ENCODE measurements at places on chromosomes 2 and 18.

GRCh38 chr2:95091885-95092555 lies 29.6 kb downstream of the MRPS5 start:
- no peak for DNase-seq
- H3K27me3 ChIP-seq: no peaks in the 10 kb centered on the region
- H3K36me3 ChIP-seq: peaks cover 21% of the 10 kb centered on the region

DNA sequence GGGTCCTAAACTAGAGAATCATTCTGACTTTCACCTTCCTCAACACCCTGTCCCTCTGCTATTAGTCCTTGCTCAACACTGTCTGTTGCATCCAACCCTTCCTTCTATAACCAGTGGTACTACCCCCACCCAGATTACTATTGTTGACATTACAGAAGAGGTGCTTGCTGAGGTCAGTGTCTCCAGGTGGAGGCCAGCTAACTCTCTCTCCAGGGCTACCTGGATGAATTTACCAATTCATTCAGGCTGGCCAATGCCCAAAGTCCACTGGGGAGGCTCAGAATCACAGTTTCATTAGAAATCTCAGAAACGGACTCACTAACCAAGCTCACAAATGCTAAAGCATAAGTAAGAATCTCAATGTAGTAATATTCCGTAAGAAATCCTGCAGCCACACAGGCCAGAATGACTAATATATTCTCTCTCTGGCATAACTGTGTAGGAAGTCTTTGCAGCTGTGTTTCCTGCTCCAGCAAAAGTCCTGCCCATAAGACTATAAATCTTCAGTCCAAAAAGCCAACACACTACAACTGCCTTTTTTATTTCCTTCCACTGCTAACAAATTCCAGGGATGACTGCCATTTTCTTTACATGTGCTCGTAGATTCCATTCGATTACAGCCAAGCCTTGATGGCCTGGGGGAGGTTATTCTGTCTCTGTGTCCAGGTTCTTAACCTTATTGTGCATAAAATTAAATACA lies 10.0 kb upstream of the TTR start:
- H3K4me1 ChIP-seq: peaks cover 6% of the 10 kb centered on the region
- no peaks in the 10 kb centered on the region for H3K36me3 ChIP-seq
- H3K27me3 ChIP-seq: no peaks in the 10 kb centered on the region
- no peak overlapping the region for H3K27ac ChIP-seq

DNA sequence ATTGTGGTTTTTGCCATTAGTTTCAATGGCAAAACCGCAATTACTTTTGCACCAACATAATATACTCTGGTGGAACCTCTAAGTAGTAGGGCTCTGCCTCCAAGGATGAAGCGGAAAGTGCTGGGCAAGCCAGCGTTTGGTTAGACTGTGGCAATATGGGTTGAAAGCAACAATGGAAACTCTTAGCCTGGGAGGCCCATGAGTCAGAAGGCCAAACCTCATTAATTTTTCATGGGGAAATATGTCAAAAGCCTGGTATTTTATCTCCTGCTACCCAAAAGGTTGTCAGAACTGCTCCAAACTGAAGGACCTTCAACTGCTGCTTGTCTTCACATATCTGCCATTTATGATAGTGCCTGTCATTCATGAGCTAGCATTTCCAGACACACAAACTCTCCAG lies 179.1 kb upstream of the CYP26B1 start:
- no peak overlapping the region for H3K4me3 ChIP-seq
- no peak for DNase-seq
- H3K27me3 ChIP-seq: no peaks in the 10 kb centered on the region
- H3K27ac ChIP-seq: no peak overlapping the region

- H3K36me3 ChIP-seq: no peaks in the 10 kb centered on the region
- no peaks in the 10 kb centered on the region for H3K27me3 ChIP-seq
- no peaks in the 10 kb centered on the region for H3K4me1 ChIP-seq
Measured at GRCh38 chr2:147689220-147689909, 155.5 kb upstream of the ACVR2A start.

GRCh38 chr2:238408615-238409340 lies 17.9 kb upstream of the ASB1 start:
- no peak overlapping the region for H3K4me3 ChIP-seq
- H3K27me3 ChIP-seq: no peaks in the 10 kb centered on the region
- no peaks in the 10 kb centered on the region for H3K4me1 ChIP-seq

GRCh38 chr2:14517731-14518130 lies 114.8 kb upstream of the LRATD1 start:
- no peaks in the 10 kb centered on the region for H3K27me3 ChIP-seq
- H3K4me1 ChIP-seq: no peaks in the 10 kb centered on the region
- H3K4me3 ChIP-seq: no peak overlapping the region
- DNase-seq: no peak
- no peaks in the 10 kb centered on the region for H3K36me3 ChIP-seq
- no peak overlapping the region for H3K27ac ChIP-seq

GRCh38 chr2:238872628-238873380 lies 24.9 kb downstream of the TWIST2 start:
- H3K4me3 ChIP-seq: no peak overlapping the region
- no peaks in the 10 kb centered on the region for H3K4me1 ChIP-seq
- DNase-seq: no peak
- H3K27me3 ChIP-seq: peaks cover 21% of the 10 kb centered on the region
- H3K27ac ChIP-seq: no peak overlapping the region
- no peaks in the 10 kb centered on the region for H3K36me3 ChIP-seq

GRCh38 chr18:68449292-68449691 lies 265.6 kb downstream of the TMX3 start:
- no peak for DNase-seq
- no peak overlapping the region for H3K4me3 ChIP-seq
- H3K4me1 ChIP-seq: peaks cover 12% of the 10 kb centered on the region
- H3K27ac ChIP-seq: no peak overlapping the region
- no peaks in the 10 kb centered on the region for H3K27me3 ChIP-seq
- no peaks in the 10 kb centered on the region for H3K36me3 ChIP-seq

GRCh38 chr2:149018981-149019380 lies 19.5 kb upstream of the LYPD6B start:
- H3K4me1 ChIP-seq: no peaks in the 10 kb centered on the region
- H3K27ac ChIP-seq: no peak overlapping the region
- H3K4me3 ChIP-seq: no peak overlapping the region
- no peak for DNase-seq
- H3K27me3 ChIP-seq: no peaks in the 10 kb centered on the region

GRCh38 chr18:23578067-23578701 lies 8.1 kb downstream of the NPC1 start:
- H3K36me3 ChIP-seq: peaks cover under 1% of the 10 kb centered on the region
- H3K27ac ChIP-seq: no peak overlapping the region
- DNase-seq: no peak
- no peak overlapping the region for H3K4me3 ChIP-seq
- peaks cover 11% of the 10 kb centered on the region for H3K4me1 ChIP-seq
- H3K27me3 ChIP-seq: no peaks in the 10 kb centered on the region

DNA sequence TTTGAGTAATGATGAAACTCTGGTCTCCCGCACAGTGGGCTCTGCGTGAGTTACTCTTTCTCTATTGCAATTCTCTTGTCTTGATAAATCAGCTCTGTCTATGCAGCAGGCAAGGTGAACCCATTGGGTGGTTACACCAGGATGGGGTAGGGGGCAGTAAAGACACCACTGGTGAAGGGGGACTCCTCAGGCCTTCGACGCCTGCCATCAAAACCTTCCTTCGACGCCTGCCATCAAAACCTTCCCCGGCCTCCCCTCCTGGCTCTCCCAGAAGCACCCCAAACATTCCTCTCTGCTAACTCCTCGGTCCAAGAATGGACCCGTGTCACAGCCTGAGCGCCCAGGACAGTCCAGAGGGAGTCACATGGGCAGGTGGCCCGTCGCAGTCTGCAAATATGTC lies 4.8 kb upstream of the STARD7 start:
- H3K27ac ChIP-seq: no peak overlapping the region
- H3K27me3 ChIP-seq: no peaks in the 10 kb centered on the region
- no peaks in the 10 kb centered on the region for H3K4me1 ChIP-seq
- no peak for DNase-seq

GRCh38 chr2:217935235-217935879 lies 67.4 kb downstream of the TNS1 start:
- no peak for DNase-seq
- peak overlapping the region; percentile 42 for H3K27ac ChIP-seq
- H3K4me3 ChIP-seq: no peak overlapping the region
- H3K4me1 ChIP-seq: peaks cover 41% of the 10 kb centered on the region

DNA sequence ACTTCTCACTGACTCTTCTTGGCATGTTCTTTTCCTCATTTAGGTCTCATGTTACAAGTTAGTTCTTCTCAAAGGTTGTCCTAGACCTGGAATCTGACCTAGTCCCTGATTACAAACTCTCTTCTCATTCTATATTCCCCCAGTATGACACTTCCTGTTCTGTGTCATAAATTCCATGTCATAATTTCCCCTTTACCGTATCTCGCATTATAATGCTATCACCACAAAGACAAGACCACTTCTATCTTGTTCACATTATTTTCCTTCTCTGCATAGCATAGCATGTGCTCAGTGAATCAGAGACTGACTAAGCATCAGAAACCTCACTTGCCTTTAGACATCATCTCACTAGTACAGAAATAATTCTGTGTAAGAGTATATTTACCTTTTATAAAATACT lies 63.6 kb upstream of the CAVIN2 start:
- H3K36me3 ChIP-seq: no peaks in the 10 kb centered on the region
- H3K27ac ChIP-seq: no peak overlapping the region
- peaks cover 13% of the 10 kb centered on the region for H3K4me1 ChIP-seq
- peak; percentile 70 for DNase-seq

DNA sequence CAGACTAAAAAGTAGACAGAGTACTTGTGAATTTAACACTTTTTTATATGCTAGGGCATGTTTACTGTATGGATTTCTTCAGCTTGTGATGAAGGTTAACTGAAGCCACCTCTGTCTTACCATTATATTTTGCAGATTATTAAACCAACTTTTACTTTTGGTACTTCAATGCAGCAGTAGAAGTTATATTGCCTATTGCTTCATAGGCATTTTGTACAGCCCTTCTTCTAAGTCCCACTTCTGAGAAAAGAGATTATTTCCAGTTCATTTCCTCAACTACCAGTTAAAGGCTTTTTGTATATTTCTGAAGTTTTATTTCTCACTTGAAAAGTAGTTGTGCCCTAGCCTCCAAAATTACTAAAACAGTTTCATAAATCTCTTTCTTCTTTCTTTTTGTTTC lies 256.4 kb upstream of the FBXO11 start:
- H3K36me3 ChIP-seq: no peaks in the 10 kb centered on the region
- no peaks in the 10 kb centered on the region for H3K27me3 ChIP-seq
- no peak overlapping the region for H3K27ac ChIP-seq
- no peak for DNase-seq
- no peak overlapping the region for H3K4me3 ChIP-seq

DNA sequence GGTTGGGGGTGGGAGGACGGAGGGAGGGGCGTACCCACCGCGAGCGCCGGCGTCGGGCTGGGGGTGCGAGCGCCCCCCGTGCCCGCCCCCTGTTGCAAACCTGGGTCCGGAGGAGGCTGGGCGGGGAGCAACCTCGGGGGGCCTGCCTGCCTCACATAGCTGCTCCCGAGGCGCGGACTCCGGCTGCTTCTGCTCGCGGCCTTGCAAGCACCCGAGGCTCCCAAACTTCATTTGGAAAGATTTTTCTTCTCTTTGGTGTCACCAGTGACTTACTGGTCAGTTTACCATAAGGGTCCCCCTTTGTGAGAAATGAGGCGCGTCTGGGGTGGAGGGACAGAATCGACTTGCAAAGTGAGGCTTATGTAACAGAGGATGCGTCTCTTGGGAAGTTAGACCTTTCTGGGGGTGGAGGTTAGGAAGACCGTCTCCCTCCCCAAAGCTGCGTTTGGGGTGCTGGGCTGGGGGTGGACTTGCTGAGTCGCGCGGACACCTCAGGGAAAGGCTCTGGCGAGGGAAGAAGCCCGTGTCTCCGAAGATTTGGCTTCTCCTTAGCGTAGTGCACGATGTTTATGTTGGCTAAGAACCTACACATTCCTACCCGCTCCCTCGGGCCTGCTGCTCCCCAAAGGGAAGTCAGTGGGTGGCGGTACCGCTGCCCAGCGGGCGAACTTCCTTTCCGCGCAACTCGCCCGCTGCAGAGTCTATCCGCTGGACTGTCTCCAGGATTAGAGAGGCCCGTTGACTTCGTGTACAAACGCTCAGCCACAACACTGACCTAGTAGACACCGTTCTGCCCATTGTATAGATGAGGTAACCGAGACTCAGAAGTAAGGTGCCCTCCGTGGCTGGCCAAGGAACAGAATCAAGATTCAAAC lies 559 bp downstream of the TMEM37 start:
- peak overlapping the region; percentile 66 for H3K4me3 ChIP-seq
- peaks cover 49% of the 10 kb centered on the region for H3K4me1 ChIP-seq
- peak overlapping the region; percentile 89 for H3K27ac ChIP-seq
- H3K36me3 ChIP-seq: no peaks in the 10 kb centered on the region
- peak; percentile 92 for DNase-seq

GRCh38 chr2:140567734-140568133 lies 1563.1 kb downstream of the LRP1B start:
- H3K27me3 ChIP-seq: no peaks in the 10 kb centered on the region
- no peak for DNase-seq
- H3K36me3 ChIP-seq: no peaks in the 10 kb centered on the region
- H3K4me1 ChIP-seq: no peaks in the 10 kb centered on the region
- no peak overlapping the region for H3K27ac ChIP-seq

DNA sequence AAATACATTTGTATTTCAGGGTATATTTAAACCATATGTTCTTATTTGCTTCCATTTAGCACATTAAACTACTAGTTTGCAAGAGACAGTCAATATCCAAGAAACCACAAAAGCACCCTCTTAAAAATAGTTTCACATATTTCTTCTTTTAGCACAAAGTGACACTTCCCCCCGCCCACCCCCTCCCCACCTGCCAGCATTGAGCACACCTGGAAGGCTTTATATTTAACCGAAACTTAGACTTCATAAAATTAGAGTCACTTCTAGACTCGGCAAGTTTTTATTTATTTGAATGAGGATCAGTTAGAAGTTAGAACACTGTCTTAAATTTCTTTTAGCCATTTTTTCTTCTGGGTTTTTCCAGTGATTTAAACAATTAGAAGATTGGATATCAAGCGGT lies 355.9 kb upstream of the FIGN start:
- H3K4me1 ChIP-seq: no peaks in the 10 kb centered on the region
- no peak overlapping the region for H3K27ac ChIP-seq
- peaks cover 15% of the 10 kb centered on the region for H3K27me3 ChIP-seq
- no peak overlapping the region for H3K4me3 ChIP-seq

GRCh38 chr18:60508108-60508507 lies 135.5 kb upstream of the MC4R start:
- H3K36me3 ChIP-seq: no peaks in the 10 kb centered on the region
- no peaks in the 10 kb centered on the region for H3K4me1 ChIP-seq
- H3K27me3 ChIP-seq: peaks cover 14% of the 10 kb centered on the region

DNA sequence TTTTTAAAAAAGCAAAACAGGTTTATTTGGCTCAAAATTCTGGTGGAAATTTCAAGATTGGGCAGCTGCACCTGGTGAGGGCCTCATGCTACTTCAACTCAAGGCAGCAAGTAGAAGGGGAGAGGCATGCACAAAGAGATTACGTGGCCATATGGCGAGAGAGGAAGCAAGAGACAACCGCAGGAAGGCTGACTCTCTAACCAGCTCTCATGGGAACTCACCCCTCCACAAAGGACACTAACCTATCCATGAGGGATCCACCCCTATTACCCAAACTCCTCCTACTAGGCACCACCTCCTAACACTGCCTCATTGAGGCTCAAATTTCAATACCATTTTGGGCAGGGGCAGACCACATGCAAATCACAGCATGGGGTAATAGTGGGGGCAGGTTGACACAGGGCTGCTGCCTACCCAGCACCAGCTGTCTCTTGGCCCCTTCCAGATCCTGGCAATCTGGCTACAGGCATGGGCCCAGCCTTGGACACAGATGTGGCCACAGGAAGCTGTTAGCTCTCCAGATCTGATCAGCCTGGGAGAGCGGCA lies 2.0 kb upstream of the CAPN10 start:
- no peaks in the 10 kb centered on the region for H3K27me3 ChIP-seq
- DNase-seq: peak; percentile 77
- peaks cover 8% of the 10 kb centered on the region for H3K36me3 ChIP-seq
